GM12878 (cell line): ENCODE measurements at places on chromosomes 12 and 14. TPM values are rescaled to one million over a fixed set of nuclear protein-coding genes. Genes with fewer than 3 reads are reported as not detected.

Gene IL26
- not detected in 2 replicates for polyA plus RNA-seq

Gene TAC3
- polyA plus RNA-seq = not detected in 2 replicates

Gene EFS
- polyA plus RNA-seq = not detected in 2 replicates

DNA sequence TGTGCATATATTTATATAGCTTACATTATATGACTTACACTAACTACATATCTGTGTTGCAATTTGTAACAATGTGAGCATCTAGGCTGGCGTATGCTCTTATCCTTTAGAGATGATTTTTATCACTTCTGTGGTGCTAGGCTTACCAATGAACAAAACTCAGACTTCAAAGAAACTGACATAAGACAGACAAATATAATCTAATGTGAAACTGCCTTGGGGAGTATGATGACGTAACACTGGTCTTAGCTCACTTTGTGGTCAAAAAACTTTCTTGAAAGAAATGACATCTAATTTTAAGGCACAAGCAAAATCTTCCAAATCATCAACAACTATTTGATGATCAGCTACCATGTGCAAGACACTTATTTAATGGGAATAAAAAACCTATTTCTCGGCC lies 50.0 kb downstream of the SOX5 start:
- DNase-seq = no peak

GRCh38 chr14:66624336-66624937 lies 116.5 kb downstream of the GPHN start:
- DNase-seq = peak; percentile 21

GRCh38 chr14:76491172-76491930 lies 115.4 kb downstream of the ESRRB start:
- no peak for DNase-seq

GRCh38 chr14:72678356-72678755 lies 215.5 kb downstream of the DPF3 start:
- no peak for DNase-seq

Gene AMN1
- 7.1 and 9.8 TPM in 2 replicates for polyA plus RNA-seq

Gene AMDHD1
- 0.09 TPM in 1 of 2 replicates, not detected in the other for polyA plus RNA-seq

Gene TAS2R13
- not detected in 2 replicates for polyA plus RNA-seq

- no peak for DNase-seq
Observed at GRCh38 chr12:10190558-10191388, 11.9 kb downstream of the TMEM52B start.

Gene TMCC3
- polyA plus RNA-seq = 11.5 and 13.2 TPM in 2 replicates

DNA sequence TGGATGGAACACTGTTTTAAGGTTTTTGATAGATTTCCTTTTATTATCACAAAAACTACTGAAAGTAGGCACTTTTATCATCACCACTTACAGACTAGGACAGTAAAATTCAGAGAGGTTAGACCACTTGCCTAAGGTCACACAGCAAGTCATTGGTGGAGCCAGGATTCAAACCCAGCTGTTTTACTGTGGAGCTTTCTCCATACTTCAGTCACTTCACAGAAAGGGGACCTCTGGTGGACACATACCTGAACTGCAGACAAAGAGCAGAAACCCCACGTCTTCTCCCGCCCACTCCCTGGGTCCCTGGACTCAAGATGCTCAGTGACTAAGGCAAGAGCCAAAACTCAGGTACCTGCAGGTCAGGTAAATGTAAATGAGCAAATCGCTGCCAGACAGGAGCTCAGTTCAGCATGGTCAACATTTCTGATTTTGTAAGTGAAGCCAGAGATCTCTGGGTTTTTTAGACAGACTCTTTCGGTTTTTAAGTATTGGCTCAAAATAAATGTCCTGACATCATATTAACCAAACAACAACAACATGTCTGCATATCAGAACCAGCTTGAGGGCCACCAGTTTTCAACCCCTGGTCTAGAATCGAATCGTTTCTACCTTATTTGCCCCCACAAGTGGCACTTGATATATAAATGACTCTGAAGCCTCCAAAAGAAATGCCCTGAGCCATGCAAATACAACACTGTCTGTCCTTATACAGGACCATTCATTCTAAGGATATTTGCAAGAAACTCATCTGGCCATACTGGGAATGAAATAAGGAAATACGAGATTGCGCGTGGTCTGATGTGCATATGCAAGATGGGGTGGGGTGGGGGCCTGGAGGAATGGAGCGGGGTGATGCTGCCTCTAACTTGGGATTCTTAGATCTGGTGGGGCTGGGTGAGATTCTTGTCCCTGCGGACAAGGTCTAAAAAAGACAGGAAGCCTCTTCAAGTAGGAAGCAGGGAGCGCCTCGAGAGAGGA lies 110.9 kb downstream of the KSR2 start:
- DNase-seq = peak; percentile 25

DNA sequence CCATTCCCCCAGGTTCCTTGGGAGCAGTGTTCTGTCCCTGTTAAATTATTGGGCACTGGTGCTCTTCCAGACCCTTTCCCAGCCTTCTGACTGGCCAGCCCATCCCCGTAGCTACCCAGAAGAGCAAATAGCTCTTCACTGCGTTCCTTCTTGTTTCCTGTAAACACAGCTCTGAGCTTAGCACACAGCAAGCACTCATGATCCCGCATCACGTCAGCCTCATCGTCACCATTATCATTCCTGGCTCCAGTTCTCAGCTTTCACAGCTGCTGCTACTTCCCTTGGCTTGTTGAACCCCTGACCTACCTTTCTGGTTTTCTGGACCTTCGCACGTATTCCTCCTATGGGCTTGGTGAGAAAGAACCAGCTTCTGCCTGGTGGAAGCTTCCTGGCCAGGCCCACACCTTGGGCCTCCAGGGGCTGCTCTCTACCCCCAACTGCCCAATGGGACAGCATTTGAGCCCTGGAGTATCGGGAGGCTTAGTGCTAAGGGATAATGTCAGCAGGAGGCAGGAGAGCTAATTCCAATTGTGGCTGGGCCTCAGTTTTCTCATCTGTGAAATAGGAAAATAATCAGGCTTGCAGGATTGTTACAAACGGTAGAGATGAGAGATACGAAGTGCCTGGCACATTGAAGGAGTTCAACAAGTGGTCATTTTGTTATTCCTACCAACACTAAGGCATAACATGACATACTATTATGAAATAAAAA lies 22.6 kb upstream of the PAPOLA start:
- DNase-seq = no peak

Gene ZNF641
- polyA plus RNA-seq = 3.5 and 4.4 TPM in 2 replicates

DNA sequence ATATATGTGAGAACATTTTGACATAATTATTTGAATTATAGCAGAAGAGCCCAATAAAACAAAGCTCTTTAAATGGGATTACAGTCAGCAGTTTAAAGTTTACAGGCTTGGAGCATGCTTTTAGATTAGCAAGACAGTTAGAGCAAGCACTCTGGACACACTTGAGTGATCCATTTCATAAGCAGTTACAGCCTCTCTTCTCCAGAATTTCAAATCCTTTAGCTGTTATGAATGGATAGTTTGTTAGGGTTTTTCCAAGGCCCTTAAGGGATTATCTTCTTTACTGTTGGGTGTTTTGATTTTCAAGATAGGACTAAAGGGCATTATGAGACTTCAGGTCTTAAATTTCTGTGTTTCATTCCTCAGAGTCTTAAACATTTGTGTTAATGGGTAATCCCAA lies 36.3 kb downstream of the BEST3 start:
- DNase-seq = no peak

GRCh38 chr12:68581926-68582325 lies 28.8 kb upstream of the RAP1B start:
- no peak for DNase-seq

Gene E2F7
- polyA plus RNA-seq = 27.4 and 30.8 TPM in 2 replicates

GRCh38 chr14:87306409-87307168 lies 686.4 kb downstream of the GALC start:
- DNase-seq = no peak

Gene VWF
- not detected in 2 replicates for polyA plus RNA-seq

Gene RDH5
- 5.5 and 5.8 TPM in 2 replicates for polyA plus RNA-seq

DNA sequence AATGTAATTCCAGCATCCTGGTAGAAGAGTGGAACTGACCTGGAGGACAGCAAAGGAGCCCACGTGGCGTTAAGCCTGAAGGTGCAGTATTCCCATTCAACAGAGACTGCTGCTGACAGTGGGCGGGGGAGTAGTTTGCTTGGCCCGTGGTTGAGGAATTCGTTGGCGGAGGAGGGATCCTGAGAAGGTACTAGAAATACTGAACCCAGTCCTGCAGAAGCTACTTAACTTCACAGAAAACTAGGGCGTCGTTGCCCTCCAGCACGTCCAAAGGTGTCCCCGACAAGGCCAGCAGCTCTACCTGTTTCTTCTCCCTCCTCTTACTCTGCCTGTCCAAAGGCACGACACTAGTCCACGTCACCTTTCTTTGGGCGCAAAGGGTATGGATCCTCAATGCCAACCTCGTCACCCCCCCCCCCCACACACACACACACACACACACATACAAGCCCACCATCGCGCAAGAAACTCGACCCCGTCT lies 303 bp downstream of the PUS7L start:
- peak; percentile 17 for DNase-seq

Gene RIPK3
- polyA plus RNA-seq = 7.5 and 9.2 TPM in 2 replicates
